Stimulated activated naive CD8-positive, alpha-beta T cell treated with anti-CD3 and anti-CD28 coated beads, Interleukin-15, amount 100 ng/mL, for 72 hours (primary cell): ENCODE measurements at places on chromosomes 3 and 15.

- no peak for DNase-seq
These were observed 367.5 kb downstream of the ROBO2 start for GRCh38 chr3:77407441-77407840.

- DNase-seq: no peak
These were observed 368.4 kb upstream of the IL12A start for GRCh38 chr3:159620281-159620680.

- DNase-seq: no peak
These were observed 23.9 kb upstream of the GRIP2 start for GRCh38 chr3:14563946-14564539.

DNA sequence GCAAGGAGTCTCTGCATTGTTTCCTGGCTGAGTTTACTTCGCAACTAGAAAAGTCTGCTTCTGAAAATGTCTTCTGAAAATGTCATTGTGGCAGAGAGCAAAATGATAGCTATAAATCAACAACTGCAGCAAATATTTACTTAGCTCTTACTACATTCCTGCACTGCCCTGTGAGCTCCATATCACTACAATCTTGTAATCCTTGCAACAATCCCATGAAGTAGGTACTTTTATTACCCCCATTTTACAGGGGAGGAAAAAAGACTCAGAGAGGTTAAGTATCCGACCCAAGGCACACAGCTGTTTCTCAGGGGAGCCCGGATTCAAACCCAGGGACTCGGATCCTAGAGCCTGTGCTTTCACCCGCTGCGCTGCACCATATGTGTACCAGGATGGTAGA is 34.2 kb upstream of the SPTBN5 start:
- no peak for DNase-seq
